H1 (cell line): ENCODE measurements at places on chromosomes 7 and 10.

- no peak for DNase-seq
Measured at GRCh38 chr7:134710854-134711624, 64.4 kb downstream of the BPGM start.

GRCh38 chr7:73645643-73646174 is 21.4 kb upstream of the MLXIPL start:
- no peak for DNase-seq

DNA sequence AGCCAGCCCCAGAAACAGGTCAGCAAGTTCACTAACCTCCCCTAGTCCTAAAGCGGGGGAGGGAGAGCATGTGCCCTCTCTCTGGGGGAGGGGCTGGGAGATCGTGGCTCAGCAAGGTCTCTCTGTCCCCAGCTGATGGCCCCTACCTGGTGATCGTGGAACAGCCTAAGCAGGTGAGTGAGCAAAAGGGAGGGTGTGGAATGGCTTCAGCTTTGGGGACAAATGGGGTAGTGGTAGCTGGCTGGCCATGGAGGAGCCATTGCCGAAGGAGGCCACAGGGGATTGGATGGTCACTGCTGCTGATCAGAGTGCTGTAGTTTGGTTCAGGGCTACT is 779 bp downstream of the NFKB2 start:
- DNase-seq = no peak

GRCh38 chr10:83127942-83128575 is 1011.2 kb upstream of the GHITM start:
- no peak for DNase-seq
